ENCODE measurements at places on chromosomes 13 and 19.

GRCh38 chr19:47776568-47776967 is 1.9 kb upstream of the SELENOW start:
- DNase-seq = no peak

DNA sequence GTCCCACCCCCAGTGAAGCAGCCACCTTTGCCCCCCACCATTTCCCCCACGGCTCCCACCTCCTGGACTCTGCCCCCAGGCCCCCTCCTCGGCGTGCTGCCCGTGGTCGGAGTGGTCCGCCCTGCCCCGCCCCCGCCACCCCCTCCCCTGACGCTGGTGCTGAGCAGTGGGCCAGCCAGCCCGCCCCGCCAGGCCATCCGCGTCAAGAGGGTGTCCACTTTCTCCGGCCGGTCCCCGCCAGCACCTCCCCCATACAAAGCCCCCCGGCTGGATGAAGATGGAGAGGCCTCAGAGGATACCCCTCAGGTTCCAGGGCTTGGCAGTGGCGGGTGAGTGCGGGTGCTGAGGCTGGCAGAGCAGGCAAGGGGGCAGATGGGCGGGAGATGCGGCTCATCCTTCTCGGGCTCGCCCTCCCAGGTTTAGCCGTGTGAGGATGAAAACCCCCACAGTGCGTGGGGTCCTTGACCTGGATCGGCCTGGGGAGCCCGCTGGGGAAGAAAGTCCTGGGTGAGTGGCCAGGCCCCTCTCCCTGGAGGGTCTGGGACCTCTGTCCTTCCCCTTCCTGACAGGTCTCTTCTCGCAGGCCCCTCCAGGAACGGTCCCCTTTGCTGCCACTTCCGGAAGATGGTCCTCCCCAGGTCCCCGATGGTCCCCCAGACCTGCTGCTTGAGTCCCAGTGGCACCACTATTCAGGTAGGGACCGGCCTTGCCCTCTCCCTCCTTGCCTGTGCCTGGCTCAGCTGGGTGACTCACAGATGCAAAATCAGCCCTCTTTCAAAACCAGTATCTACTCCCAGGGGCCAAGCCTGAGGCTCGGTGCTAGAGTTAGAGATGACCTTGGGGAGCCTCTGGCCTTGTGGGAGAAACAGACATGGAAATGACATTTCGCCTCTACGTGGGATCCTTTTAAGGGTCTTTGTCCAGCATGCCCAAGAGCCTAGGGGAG is 8.8 kb downstream of the IGFLR1 start:
- no peak for DNase-seq

DNA sequence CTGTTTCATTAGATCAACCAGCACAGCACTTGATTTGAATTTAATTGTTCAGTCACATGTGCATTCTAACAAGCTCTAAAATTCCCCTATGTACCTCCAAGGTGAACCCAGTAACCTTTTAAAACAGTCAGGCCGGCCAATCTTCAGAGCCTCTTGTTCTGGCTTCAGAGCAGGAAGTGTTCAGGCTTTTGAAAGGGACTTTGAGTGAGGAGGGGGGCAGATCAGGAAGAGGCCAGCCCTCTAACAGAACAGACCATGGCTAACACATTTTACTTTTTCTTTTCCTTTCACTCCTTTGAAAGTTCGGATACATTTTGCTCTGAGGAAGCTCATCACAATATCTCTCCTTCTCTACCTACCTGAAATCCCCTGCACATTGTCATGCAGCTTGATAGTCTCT is 390.3 kb downstream of the TBC1D4 start:
- no peak for DNase-seq

DNA sequence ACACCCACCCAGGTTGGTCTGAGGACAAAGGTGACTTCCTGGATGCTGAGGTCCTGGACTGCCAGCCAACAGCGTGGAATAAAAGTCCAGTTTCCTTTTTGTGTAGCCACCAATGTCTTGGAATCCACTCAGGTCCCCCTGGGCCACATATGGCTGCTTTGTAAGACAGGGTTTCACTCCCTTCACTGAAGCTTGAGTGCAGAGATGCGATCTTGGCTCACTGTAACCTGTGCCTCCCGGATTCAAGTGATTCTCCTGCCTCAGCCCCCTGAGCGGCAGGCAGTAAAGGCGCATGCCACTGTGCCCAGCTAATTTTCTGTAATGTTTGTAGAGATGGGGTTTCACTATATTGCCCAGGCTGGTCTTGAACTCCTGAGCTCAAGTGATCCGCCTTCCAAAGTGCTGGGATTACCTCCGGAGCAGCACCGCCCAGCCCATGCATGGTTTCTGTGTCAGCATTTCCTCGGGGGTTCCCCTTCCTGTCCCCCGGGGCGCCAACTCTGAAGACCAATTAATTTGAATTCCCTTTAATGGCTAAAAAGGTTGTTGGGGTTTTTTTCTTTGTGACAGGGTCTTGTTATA is 17.5 kb downstream of the KANK2 start:
- DNase-seq = peak; percentile 75

- peak; percentile 64 for DNase-seq
Observed at GRCh38 chr19:55441319-55441691, 1.8 kb downstream of the SHISA7 start.

DNA sequence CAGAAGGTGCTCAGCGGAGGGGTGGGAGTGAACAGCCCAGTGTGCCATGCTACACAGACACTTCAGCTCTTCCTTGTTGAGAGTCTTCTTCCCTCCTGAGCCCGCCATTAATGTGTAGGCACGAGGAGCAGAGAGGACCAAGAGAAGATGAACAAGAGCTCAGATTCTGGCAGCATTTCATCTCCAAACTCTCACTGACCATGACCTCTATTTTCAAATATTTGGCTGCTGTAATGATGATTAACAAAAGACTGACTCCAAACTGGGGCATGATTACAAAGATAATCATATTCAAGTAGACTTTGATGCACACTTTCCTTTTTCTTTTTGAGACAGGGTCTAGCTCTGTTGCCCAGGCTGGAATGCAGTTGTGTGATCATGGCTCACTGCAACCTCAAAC is 236.5 kb downstream of the DCLK1 start:
- DNase-seq = no peak

DNA sequence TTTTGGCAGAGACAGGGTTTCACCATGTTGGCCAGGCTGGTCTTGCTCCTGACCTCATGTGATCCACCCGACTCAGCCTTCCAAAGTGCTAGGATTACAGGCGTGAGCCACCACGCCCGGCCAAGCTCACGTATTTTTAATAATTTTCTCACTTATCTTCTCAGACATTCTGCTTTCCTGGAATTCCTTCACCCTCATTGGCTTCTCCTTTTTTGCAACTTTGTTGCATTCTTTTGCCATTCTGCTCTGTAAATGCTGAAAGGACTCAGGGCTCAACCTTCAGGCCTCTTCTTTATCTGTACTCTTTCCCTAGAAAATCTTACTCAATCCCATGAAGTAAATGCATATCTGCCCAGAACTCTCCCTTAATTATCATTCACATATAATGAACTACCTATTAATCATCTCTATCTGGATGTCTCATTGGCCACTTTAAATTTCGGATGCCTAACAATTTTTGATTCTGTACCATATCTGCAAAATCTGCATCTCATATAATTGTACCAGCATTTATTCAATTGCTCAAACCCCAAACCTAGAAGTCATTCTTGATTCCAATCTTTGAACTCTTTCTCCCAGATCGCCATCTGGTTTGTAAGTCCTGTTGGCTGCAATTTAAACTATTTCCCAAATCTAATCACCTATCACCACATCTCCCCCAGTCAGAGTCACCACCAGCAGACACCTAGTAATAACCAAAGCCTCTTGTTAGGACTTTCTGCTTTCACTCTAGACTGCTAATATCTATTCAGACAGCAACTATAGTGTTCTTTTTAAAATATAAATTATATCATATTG is 18.2 kb upstream of the OXGR1 start:
- no peak for DNase-seq

GRCh38 chr13:110323172-110323891 is 16.2 kb downstream of the COL4A2 start:
- no peak for DNase-seq

GRCh38 chr19:18147396-18147795 is 5.6 kb upstream of the PIK3R2 start:
- no peak for DNase-seq

DNA sequence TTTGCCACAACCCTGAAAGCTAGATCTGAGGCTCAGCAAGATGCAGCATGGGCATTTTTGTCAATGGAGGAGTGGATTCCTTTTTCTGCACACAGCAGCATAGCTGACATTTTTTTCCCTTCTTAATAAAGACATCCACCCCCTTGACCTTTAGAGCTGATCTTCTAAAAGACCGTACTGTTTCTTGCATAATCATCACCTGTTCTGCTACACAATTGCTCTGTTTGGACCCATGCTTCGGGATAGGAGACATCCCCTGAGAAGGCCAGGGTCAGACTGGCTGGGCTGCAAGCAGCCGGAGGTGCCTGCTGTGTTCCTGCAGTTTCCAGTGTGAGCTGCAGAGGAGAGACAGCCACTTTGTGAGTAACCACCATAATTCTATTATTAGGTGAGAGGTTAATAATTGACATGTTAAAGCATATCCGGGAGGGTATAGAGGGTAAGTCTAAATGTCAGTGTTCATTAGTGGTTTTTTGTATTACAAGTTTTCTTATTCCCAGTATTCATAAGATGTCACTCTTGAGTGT is 108.5 kb upstream of the C1QTNF9B start:
- no peak for DNase-seq

GRCh38 chr19:6848986-6849385 is 38.4 kb upstream of the ADGRE1 start:
- DNase-seq = no peak

DNA sequence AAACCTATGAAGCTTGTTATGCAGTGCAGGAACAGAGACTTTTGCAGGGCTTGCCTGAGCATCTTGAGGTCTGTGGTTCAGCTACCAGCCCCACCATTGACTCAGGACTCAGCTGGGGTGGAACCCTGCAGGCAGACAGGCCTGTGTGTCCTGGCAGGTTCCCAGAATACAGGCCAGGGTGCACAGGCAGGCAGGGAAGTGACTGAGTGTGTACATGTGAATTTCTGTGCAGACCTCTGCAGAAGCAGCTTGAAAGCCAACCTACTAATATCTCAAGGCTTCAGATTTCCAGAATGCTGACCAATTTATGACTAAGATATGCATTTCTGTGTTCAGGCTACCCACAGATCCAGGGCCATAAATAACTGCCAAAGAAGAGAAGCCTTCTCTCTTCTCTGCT is 254.4 kb downstream of the DLEU7 start:
- no peak for DNase-seq

- DNase-seq = no peak
Observed at GRCh38 chr13:21365574-21365973, 93.5 kb downstream of the ZDHHC20 start.

DNA sequence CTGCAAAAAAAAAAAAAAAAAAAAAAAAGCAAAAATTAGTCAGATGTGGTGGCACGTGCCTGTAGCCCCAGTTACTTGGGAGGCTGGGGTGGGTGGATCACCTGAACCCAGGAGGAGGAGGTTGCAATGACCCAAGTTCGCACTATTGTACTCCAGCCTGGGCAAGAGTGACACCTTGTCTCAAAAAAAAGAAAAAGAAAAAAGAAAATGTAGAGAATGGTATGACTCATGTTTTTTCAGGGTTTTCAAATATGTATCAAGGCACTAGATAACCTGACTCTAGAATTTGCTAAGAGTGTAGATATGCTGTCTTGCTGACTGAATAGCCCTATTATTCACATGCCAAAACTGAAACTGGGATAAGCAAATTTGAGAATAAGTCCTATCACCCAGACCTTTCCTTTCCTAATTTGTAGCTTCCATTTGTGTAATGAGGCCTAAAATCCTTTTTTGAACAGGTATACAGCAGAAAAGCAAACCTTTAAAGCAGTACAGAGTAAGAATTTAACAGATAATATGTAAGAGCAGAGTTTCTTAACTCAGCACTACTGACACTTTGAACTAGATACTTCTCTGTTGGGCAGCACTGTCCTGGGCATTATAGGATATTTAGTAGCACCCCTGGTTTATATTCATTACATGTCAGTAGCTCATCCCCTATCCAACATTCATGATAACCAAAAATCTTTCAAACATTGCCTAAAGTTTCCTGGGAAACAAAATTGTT is 108.6 kb downstream of the ELF1 start:
- DNase-seq = no peak

DNA sequence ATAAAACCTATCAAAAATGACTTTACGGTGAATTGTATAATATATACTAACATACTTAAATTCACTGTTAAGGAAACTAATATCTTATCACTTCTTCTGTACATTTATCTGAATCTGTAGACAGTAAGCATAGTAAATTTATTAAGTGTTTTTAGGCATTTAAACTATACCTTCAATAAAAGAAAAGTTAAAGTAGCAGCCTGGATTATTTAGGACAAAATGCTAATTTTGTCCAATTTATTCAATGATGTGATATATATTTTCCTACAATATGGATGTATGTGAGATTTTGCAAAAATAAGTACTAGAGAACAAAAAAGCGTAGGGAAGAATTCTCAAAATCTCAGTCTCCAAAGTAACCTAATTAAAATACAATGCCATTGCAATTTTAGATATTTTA is 299.9 kb downstream of the GPC5 start:
- DNase-seq = no peak

DNA sequence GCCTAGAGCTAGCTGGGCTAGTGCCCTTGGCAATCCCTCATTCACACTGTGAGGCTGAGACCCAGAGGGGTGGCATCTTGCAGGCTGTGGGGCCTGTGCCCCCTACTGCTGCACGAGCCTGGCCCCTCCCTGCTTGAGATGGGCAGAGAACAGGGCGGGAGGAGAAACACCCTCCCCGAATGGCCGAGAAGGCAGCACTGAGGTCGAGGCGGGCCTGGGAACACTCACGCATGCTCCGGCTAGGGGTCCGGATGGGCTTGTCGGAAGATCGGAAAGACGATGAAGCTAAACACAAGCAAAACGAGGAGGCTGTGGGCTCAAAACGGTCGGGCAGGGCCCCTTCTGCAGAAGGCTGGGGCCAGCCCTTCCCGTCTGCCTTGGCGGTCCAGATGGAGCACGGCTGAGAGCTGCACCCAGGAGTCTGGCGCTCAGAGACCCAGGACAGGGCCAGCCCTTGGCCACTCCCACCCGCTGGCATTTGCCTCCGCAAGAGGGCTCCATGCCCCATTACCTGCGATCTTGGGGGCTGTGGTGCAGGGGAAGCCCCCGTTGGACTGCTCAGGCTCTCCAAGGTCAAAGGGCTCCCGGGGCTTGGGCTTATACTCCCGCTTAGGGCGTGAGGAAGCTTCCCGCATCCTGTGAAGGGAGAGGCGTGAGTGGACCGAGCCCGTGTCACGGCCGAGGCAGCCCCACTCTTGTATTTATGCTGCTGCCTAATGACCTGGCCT is 18.9 kb downstream of the MPND start:
- peak; percentile 25 for DNase-seq

DNA sequence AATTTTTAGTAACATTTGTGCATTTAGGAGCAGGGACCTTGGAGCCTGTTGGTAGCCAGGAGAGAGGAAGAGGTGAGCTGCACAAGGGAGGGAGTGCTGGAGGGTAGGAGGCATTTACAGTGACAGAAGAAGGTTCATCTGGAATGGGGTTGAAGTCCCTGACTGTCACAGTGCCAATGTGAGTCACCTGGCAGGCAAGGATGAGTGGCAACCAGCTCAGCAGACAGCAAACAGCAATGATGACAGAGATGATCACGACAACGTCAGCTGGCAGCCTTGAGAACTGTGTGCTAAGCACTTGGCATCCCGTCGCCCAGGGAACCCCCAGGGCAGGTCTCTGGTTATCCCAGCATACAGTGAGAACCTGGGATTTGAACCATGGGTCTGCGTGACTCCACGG is 2.6 kb downstream of the OR10H5 start:
- DNase-seq = no peak

All from B cell (primary cell).